ENCODE measurements at places on chromosomes 6 and 20. TPM values are rescaled to one million over a fixed set of nuclear protein-coding genes. Genes with fewer than 3 reads are reported as not detected.

- no peak for DNase-seq
These were observed 395.0 kb downstream of the SMOC2 start for GRCh38 chr6:168835991-168836390.

- no peak for DNase-seq
These were observed 4.1 kb upstream of the ZNFX1 start for GRCh38 chr20:49281913-49282467.

GRCh38 chr6:3366596-3367413 is 90.0 kb downstream of the SLC22A23 start:
- DNase-seq: no peak

The MROH8 gene
- total RNA-seq: 4.2 TPM

- no peak for DNase-seq
These were observed 23.2 kb downstream of the EPB41L1 start for GRCh38 chr20:36177716-36178115.

DNA sequence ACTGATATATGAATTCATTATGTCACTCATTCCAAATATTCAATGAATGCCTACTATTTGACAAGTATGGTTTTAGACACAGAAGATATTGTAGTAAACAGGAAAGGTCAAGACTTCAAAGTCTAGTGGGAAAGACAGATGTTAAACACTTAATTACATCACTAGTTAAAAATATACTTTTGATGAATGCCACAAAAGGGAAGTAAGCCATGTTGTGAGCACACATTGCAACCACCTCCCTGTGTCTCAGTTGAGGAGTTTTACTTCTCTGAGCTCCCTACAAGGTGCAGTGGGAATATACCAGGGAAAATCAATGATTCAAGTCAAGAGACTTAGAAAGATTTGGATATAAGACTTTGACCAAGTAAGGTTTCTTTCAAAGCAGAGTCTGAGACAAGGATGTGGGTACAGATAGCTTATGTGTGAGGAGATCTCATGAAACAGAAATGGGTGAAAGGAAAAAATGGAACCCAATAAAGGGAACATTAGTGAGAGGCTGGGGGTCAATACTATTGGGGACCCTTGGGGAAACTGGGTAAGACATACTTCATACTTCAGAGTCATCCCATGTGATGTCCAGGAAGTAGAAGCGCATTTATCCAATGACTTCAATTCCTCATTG is 503.7 kb downstream of the KIF16B start:
- no peak for DNase-seq

The PACSIN1 gene
- 4.3 TPM for total RNA-seq

GRCh38 chr6:133467982-133468380 is 226.8 kb downstream of the EYA4 start:
- no peak for DNase-seq

DNA sequence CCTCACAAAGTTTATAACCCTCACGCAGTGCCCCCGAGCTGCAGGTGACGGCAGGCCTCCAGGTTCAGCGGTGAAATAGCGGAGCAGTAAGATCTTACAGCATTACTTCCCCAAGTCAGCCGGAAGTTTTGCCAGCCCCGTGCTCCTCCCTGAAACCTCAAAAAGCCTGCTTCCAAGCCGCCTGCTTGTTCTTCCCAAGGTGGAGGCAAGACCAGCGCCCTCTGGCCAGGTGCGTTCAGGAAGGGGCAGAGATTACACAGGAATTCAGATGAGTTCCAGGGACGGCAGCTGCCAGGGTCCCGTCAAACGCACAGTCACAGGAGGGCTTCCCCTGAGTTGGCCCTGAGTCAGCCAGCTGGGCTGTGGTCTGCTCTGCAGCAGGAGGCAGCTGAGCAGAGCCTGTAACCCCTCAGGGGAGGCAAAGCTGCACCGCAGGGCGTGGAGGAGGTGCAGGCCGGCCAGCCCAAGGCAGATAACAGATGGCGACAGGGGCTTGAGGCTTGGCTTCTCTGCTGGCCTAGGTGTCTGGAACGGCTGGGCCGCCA is 124.1 kb upstream of the RPS6KA2 start:
- no peak for DNase-seq

- DNase-seq: no peak
These were observed 31.2 kb downstream of the RIPOR3 start for GRCh38 chr20:50659975-50660670.
